ENCODE measurements at places on chromosomes 7 and 10. TPM values are rescaled to one million over a fixed set of nuclear protein-coding genes. Genes with fewer than 3 reads are reported as not detected.

The PPIA gene
- 5,198 TPM for total RNA-seq

The CCNJ gene
- 4.3 TPM for total RNA-seq

The CXCL12 gene
- not detected for total RNA-seq

The FOXI2 gene
- not detected for total RNA-seq

The HECW1 gene
- 13.5 TPM for total RNA-seq

The WNT16 gene
- total RNA-seq, result 0.19 TPM

The UPK3B gene
- total RNA-seq, result 18.7 TPM

The TMEM176B gene
- total RNA-seq, result not detected
